Occipital lobe (tissue), 3 donors: ENCODE measurements at places on chromosomes 5 and 9. TPM values are rescaled to one million over a fixed set of nuclear protein-coding genes. Genes with fewer than 3 reads are reported as not detected.

- no peak for DNase-seq
Observed at GRCh38 chr5:38051711-38052511, 206.4 kb upstream of the EGFLAM start.

DNA sequence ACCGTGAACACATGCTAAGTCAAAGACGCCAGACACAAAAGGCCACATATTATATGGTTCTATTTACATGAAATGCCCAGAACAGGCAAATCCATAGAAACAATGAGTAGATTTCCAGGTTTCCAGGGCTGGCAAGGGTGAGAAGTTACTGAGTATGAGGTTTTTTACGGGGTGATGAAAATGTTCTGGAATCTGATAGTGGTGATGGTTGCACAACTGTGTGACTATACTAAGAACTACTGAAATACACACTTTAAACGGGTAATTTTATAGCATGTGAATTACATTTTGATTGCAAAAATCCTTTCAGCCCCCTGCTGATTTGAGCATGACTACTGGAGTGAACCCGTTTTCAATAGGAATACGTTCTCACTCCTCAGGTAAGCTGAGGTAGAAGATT, 46.7 kb upstream of the TBC1D9B start:
- no peak for DNase-seq

GRCh38 chr5:37889612-37890317, 49.9 kb upstream of the GDNF start:
- no peak for DNase-seq

DNA sequence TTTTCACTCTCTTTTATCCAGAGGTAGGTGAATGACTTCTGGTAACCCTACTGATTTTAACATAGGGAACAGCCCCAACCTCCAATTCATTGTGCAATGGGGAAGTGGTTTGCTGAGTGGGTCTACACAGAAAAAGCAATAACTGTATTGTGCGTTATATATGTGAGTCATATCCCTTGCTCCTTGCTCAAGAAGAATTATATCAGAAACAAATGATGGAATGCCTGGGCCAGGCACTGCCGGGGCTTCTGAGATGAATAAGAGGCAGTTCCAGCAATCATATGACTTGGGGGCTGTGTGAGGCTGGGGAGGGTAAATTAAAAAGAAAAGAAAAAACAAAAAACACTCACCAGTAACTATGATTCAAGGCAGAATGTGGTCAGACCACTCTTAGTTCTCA, 79.2 kb upstream of the ABCA1 start:
- no peak for DNase-seq

- DNase-seq: no peak
Observed at GRCh38 chr9:91843623-91844148, 106.3 kb downstream of the ROR2 start.

GRCh38 chr5:147332658-147333057, 97.8 kb downstream of the STK32A start:
- no peak for DNase-seq

- DNase-seq: no peak
Observed at GRCh38 chr5:115452083-115452482, 92.5 kb downstream of the FEM1C start.

GRCh38 chr9:112065806-112066606, 109.1 kb downstream of the SUSD1 start:
- no peak for DNase-seq

The LCN9 gene
- total RNA-seq: not detected

The ADAMTS16 gene
- total RNA-seq: 0.62 TPM

The RASGRF2 gene
- total RNA-seq: 20.0 TPM

The SH3GL2 gene
- 52.3 TPM for total RNA-seq

The ARRDC3 gene
- 413 TPM for total RNA-seq

The FAXDC2 gene
- total RNA-seq: 7.2 TPM

The CDH10 gene
- 50.1 TPM for total RNA-seq

The HAPLN1 gene
- 15.1 TPM for total RNA-seq
